ENCODE measurements at places on chromosomes 1 and 21.
A peak's percentile ranks its signal among the peaks of the same experiment; 100 is the strongest.

GRCh38 chr1:15760520-15761211 lies 2.1 kb downstream of the FBLIM1 start:
- peak overlapping the region; percentile 88 for H3K4me3 ChIP-seq
- peak; percentile 58 for DNase-seq
- peaks cover 69% of the 10 kb centered on the region for H3K4me1 ChIP-seq
- H3K27ac ChIP-seq, result peak overlapping the region; percentile 98
- no peaks in the 10 kb centered on the region for H3K27me3 ChIP-seq

DNA sequence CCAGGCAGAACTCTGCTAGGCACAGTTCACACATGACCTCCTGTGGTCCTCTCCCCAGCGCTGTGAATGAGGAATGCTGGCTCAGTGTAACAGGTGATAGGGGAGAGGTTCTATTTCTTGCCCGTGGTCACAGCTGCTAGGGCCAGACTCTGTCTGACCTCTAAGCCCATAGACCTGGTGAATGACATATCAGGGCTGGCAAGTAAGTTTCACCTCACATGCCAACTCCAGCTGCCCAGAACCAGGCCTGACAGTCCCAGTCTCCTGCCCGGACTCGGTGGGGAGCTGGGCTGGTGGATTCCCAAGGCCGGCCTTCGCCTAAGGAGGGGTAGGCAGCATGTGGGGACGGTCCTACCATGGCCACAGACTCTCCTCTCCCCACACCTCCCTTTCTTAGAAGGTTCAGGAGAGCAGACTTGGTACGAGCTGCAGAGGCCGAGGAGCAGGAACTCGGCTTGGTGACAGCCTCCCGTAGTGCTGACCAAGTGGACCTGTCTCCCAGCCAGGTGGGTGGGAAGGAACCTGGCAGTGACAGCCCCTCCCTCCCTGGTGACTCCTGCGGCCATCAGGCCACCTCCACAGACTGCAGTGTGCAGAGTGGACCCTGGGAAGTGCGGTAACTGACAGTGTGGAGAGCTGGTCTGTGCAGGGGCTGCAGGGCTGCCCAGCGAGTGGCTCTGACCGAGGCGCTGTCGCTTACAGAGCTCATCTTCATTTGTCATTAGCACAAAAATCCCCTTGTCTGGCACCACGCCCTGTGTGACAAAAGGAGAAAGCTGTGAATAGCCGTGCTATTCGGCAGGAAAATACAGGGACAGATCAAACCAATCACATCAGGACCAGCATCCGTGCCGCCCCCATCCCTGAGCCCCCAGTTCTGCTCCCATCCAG lies 74.6 kb downstream of the SCCPDH start:
- no peak overlapping the region for H3K4me3 ChIP-seq
- H3K36me3 ChIP-seq, result no peaks in the 10 kb centered on the region
- H3K27ac ChIP-seq, result no peak overlapping the region
- H3K4me1 ChIP-seq, result no peaks in the 10 kb centered on the region

DNA sequence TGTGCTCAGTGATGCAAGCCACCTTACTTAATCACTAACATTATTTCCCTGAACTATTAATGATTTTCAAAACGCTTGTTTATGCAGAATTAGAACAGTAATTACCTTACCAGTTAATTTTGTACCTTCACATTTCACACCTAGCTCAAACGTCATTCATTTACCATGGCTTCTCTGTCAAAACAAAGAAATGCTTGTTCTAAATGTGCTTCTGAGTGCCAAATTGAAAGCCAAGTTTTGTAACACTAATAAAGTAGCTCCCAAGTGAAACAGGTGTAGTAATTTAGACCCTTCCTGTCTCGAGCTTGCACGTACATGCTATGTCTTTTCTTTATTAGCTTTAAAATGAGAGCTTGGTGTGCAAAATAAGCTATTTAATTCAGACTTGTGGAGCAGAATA lies 533.7 kb upstream of the PKN2 start:
- no peak overlapping the region for H3K4me3 ChIP-seq
- no peak overlapping the region for H3K27ac ChIP-seq
- DNase-seq, result no peak
- H3K27me3 ChIP-seq, result no peaks in the 10 kb centered on the region
- H3K4me1 ChIP-seq, result no peaks in the 10 kb centered on the region

- no peaks in the 10 kb centered on the region for H3K27me3 ChIP-seq
- H3K4me3 ChIP-seq, result no peak overlapping the region
- no peaks in the 10 kb centered on the region for H3K36me3 ChIP-seq
- H3K4me1 ChIP-seq, result no peaks in the 10 kb centered on the region
Measured at GRCh38 chr21:20260124-20260523, 738.1 kb upstream of the NCAM2 start.

GRCh38 chr1:44170281-44170823 lies 28.9 kb upstream of the KLF18 start:
- H3K4me3 ChIP-seq, result no peak overlapping the region
- H3K27me3 ChIP-seq, result no peaks in the 10 kb centered on the region
- no peaks in the 10 kb centered on the region for H3K4me1 ChIP-seq
- no peak for DNase-seq

GRCh38 chr1:44354268-44354839 lies 703 bp downstream of the ERI3 start:
- H3K4me1 ChIP-seq, result peaks cover 5% of the 10 kb centered on the region
- H3K36me3 ChIP-seq, result no peaks in the 10 kb centered on the region
- peak overlapping the region; percentile 62 for H3K27ac ChIP-seq
- H3K27me3 ChIP-seq, result no peaks in the 10 kb centered on the region
- H3K4me3 ChIP-seq, result peak overlapping the region; percentile 97

GRCh38 chr1:203300441-203301330 lies 4.6 kb upstream of the BTG2 start:
- no peak overlapping the region for H3K27ac ChIP-seq
- no peaks in the 10 kb centered on the region for H3K36me3 ChIP-seq
- no peak for DNase-seq
- H3K4me3 ChIP-seq, result no peak overlapping the region

- H3K4me3 ChIP-seq, result peak overlapping the region; percentile 100
- peak overlapping the region; percentile 99 for H3K27ac ChIP-seq
- no peak for DNase-seq
- no peaks in the 10 kb centered on the region for H3K27me3 ChIP-seq
- H3K4me1 ChIP-seq, result peaks cover 60% of the 10 kb centered on the region
Measured at GRCh38 chr1:151058692-151059091, 730 bp downstream of the CDC42SE1 start.

DNA sequence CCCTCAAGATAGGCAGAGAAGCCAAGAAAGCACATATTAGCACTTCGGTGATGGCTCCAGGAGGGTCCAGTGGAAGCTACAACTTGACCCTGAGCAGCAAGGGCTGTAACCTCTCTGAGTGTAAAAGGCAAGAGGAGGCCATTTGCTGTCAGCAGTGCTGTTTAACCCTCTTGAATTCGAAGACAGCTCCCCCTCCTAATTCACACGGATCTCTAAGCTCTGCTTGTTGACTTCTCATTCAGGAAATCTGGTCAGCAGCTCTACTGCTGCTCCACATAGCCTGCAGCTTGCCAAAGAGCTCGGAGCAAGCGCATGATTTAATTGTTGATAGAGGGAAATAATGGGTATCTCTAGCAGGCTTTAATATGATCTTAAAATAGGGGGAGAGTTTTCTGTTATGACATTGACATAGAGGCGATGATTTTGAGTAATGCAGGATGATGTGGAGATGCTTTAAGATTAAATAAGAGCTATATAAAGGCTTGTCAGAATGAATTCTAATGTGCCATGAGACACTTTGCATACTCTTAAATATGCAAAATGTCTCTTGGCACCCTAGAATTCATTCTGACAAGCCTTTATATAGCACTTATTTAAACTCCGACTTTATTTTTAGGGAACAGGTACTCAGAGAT lies 79.4 kb upstream of the USH2A start:
- H3K36me3 ChIP-seq, result no peaks in the 10 kb centered on the region
- no peak overlapping the region for H3K27ac ChIP-seq
- no peaks in the 10 kb centered on the region for H3K4me1 ChIP-seq

DNA sequence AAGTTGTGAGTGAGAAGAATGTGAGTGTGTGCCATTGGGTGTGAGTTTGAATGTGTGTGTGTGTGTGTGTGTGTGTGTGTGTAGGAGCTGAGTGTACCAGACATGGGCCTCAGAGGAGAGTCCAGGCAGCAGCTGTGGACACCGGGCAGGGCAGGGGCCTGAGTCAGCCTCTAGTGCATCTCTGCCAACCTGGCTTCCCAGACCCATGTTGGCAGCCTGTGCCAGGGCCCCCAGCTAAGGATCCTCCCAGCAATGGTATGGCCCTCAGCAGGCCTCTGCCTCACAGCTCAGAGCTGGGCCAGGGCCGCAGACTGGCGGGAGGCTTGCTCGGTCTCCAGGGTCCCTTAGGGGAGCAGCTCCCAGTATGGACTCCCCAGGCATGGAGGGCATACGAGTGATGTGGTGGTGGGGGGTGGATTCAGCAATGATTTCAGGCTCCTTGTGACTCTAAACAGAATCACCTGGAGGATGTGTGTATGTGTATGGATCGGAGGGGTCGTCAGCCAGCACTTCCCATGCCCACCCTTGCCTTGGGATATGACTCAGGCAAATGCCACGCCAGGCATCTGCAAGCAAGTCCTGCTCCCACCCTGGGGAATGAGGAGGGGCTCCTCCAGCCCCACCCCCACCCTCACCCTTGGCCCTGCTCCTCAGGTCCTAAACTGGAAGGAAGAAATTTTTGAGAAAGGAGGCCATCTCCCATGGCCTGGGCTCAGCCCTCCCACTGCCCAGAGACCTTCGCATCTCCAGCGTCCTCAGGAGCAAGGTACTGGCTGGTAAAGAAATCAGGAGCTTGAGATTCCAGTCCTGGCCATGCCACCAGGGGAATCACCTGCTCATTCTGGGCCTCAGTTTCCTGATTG lies 1.8 kb upstream of the FOXO6 start:
- H3K4me3 ChIP-seq, result no peak overlapping the region
- no peaks in the 10 kb centered on the region for H3K36me3 ChIP-seq
- H3K4me1 ChIP-seq, result peaks cover 48% of the 10 kb centered on the region
- no peak for DNase-seq

- no peak overlapping the region for H3K27ac ChIP-seq
- DNase-seq, result no peak
- no peak overlapping the region for H3K4me3 ChIP-seq
- peaks cover 8% of the 10 kb centered on the region for H3K4me1 ChIP-seq
- no peaks in the 10 kb centered on the region for H3K27me3 ChIP-seq
Measured at GRCh38 chr1:20505488-20505887, 2.5 kb downstream of the MUL1 start.

DNA sequence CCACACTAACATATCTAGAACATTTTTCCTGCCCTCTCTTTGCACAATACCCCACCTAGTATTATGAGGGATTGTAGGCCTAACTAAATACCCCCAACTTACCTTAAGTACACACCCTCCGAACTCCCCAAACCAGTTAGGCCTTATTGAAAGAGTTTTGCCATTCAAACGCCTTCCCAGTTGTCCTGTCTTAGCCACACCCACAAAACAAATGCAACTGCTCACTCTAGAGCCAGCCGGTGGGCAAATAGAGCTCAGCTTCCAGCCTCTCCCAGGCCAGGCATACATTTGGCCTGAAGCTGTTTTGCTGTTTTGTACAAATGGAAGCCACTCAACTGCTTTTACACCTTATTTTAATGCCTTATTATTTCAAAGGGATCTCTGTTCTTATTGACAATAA lies 224.2 kb upstream of the RUNX1 start:
- H3K27me3 ChIP-seq, result no peaks in the 10 kb centered on the region
- no peak overlapping the region for H3K4me3 ChIP-seq
- DNase-seq, result no peak
- H3K36me3 ChIP-seq, result no peaks in the 10 kb centered on the region
- peaks cover 11% of the 10 kb centered on the region for H3K4me1 ChIP-seq
- no peak overlapping the region for H3K27ac ChIP-seq

- H3K27ac ChIP-seq, result no peak overlapping the region
- H3K4me1 ChIP-seq, result no peaks in the 10 kb centered on the region
Measured at GRCh38 chr21:31334648-31335121, 9.4 kb downstream of the TIAM1 start.

GRCh38 chr1:31648190-31648589 lies 3.5 kb upstream of the PEF1 start:
- H3K4me1 ChIP-seq, result peaks cover 43% of the 10 kb centered on the region
- no peaks in the 10 kb centered on the region for H3K27me3 ChIP-seq
- DNase-seq, result no peak
- peak overlapping the region; percentile 51 for H3K27ac ChIP-seq
- no peak overlapping the region for H3K4me3 ChIP-seq

DNA sequence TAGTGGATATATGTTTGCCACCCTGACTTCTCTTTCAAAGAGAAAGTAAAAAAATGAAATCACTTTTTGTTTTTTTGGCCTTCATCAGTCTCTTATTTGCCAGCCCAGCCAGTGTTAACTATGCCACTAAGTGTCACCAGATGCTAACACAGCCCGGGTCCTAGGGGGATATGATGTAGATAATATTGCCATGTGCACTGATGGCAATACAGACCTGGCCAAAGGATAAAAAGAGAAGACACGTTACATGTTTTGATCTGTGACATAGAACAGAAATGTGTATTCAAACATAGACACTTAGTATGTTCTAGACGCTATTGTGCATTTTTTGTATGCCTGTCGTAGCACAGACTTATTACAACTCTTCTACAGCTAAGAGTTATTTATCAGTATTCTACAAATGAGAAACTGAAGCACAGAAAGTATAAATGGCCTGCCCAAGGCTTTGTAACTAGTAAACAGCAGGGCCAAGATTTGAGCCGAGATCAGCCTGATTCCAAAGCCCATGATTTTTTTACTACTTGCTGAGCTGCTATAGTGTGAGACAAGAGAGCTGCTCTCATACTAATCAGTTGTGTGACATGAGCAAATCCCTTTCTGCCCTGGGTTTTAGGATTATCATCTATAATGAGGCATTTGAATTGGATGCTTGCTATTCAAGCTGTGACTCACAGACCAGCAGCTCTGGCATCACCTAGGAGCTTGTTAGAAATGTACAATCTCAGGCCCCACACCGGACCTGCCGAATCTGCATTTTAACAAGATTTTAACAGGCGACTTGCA lies 6.3 kb downstream of the LRRC53 start:
- DNase-seq, result no peak
- no peaks in the 10 kb centered on the region for H3K27me3 ChIP-seq
- H3K4me3 ChIP-seq, result no peak overlapping the region
- no peaks in the 10 kb centered on the region for H3K4me1 ChIP-seq
- H3K36me3 ChIP-seq, result no peaks in the 10 kb centered on the region

DNA sequence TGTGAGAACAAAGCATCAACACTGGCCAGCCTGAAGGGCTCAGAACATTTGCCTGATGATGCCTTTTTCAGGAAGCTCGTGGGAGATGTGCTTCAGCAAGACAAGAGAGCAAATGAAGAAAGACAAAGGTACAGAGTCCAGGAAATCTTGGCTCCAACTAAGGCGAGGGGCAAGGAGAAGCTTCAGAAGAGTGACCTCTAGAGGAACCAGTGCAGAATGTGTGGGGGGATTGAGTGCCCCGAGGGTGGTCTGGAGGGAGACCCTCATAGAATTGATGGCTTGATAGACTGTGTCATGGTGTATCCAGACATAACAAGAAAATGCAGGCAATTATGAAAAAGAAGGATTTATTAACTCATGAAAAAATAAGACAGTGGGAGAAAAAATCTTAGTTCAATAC lies 15.3 kb upstream of the NLRP3 start:
- no peaks in the 10 kb centered on the region for H3K36me3 ChIP-seq
- no peak overlapping the region for H3K27ac ChIP-seq
- no peaks in the 10 kb centered on the region for H3K4me1 ChIP-seq

GRCh38 chr1:41939194-41939593 lies 20.5 kb upstream of the HIVEP3 start:
- no peak overlapping the region for H3K4me3 ChIP-seq
- no peaks in the 10 kb centered on the region for H3K27me3 ChIP-seq
- no peak for DNase-seq
- no peaks in the 10 kb centered on the region for H3K36me3 ChIP-seq
- H3K4me1 ChIP-seq, result no peaks in the 10 kb centered on the region

- peaks cover 13% of the 10 kb centered on the region for H3K4me1 ChIP-seq
- DNase-seq, result no peak
- H3K36me3 ChIP-seq, result no peaks in the 10 kb centered on the region
Measured at GRCh38 chr1:225771661-225772322, 5.8 kb upstream of the SRP9 start.
